ENCODE measurements at places on chromosomes 12 and 14.

GRCh38 chr14:68396461-68396860, 396.4 kb downstream of the ZFP36L1 start:
- H3K27ac ChIP-seq: no peak overlapping the region
- peaks cover 10% of the 10 kb centered on the region for H3K4me1 ChIP-seq
- H3K36me3 ChIP-seq: no peaks in the 10 kb centered on the region
- no peak for DNase-seq
- H3K27me3 ChIP-seq: no peaks in the 10 kb centered on the region

DNA sequence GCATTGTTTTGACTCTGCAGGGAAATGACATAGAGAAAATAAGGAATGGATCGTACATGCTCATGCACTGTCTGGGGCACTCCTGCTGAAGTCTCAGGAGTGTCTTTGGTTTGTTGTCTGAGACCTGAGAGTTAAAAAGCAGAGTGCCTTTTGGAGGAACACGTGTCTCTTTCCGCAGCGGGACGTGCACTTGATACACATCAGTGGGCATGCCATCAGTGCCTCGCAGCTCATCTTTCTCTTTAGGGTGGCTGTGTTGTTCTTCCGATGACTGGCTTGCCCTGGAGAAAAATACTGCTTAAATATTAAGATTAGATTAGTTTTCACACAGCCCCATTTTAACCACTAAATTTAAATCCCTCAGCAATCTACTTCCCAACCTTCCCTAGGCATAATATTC, 835.9 kb downstream of the DIO2 start:
- no peak overlapping the region for H3K4me3 ChIP-seq
- H3K36me3 ChIP-seq: no peaks in the 10 kb centered on the region
- H3K4me1 ChIP-seq: no peaks in the 10 kb centered on the region
- no peaks in the 10 kb centered on the region for H3K27me3 ChIP-seq
- no peak for DNase-seq
- no peak overlapping the region for H3K27ac ChIP-seq

DNA sequence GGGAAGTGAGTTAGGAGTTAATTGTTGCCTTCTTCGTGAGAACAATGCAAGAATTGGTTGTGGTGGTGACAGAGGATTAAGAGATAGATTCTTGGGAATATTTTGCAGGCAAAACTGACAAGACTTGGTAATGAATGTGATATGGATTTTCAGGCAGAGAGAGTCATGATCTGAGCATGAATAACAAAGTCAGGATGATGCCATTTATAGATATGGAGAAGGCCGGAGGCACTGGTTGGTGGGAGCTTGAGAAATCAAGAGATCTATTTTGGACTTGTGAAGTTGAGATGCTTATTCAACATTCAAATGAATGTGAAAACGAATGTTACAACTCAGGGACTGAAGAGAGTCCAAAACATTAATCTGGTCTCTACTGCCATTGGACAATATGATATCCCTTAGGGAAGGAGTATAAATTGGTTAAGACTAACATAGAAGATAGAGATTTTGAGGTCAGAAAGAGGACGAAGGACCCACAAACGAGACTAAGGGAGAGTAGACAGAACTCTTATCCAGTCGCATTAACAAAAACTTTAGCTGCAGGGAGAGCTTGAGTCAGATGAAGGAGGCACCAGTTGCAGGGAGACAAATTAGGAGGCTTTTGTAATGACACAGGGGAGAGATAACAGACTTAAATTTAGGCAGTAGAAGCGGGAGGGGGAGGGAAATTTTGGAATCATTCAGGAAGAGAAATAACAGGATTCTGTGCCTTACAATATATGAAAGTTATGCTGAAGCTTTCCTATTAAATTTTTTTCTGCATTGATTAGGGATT, 1090.6 kb downstream of the GALC start:
- H3K4me1 ChIP-seq: no peaks in the 10 kb centered on the region
- H3K27me3 ChIP-seq: no peaks in the 10 kb centered on the region
- no peak overlapping the region for H3K27ac ChIP-seq
- no peak overlapping the region for H3K4me3 ChIP-seq
- no peak for DNase-seq

- peaks cover 5% of the 10 kb centered on the region for H3K36me3 ChIP-seq
- no peak overlapping the region for H3K4me3 ChIP-seq
- H3K27me3 ChIP-seq: peaks cover 6% of the 10 kb centered on the region
- H3K4me1 ChIP-seq: no peaks in the 10 kb centered on the region
- no peak for DNase-seq
Observed at GRCh38 chr12:15372352-15372751, 50.0 kb downstream of the PTPRO start.

DNA sequence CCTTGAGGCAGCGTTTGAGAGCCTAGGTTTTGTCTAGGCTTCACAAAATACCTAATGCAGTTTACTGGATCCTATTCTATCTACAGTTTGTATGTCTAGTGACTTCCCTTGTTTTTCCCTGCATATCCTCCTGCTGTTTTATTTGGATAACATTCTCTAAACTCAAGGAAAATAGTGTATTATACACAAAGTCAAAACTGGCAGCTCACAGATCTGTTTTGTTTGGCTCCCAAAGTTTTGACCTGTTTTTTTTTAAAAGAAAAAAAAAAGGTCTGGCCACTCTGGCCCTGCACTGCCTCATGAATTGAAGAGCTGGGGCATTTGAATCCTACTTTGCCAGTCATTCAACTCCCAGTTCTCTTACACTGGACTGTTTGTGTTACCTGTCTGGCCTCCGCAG, 155.3 kb downstream of the KICS2 start:
- H3K4me3 ChIP-seq: no peak overlapping the region
- H3K27me3 ChIP-seq: peaks cover 5% of the 10 kb centered on the region
- no peak overlapping the region for H3K27ac ChIP-seq
- H3K4me1 ChIP-seq: no peaks in the 10 kb centered on the region
